Astrocyte of the cerebellum (primary cell): ENCODE measurements at places on chromosomes 1 and 21.

GRCh38 chr1:210940081-210940617 is 193.8 kb downstream of the KCNH1 start:
- no peak for DNase-seq

- no peak for DNase-seq
Measured at GRCh38 chr1:228034954-228035837, 28.4 kb downstream of the WNT3A start.

DNA sequence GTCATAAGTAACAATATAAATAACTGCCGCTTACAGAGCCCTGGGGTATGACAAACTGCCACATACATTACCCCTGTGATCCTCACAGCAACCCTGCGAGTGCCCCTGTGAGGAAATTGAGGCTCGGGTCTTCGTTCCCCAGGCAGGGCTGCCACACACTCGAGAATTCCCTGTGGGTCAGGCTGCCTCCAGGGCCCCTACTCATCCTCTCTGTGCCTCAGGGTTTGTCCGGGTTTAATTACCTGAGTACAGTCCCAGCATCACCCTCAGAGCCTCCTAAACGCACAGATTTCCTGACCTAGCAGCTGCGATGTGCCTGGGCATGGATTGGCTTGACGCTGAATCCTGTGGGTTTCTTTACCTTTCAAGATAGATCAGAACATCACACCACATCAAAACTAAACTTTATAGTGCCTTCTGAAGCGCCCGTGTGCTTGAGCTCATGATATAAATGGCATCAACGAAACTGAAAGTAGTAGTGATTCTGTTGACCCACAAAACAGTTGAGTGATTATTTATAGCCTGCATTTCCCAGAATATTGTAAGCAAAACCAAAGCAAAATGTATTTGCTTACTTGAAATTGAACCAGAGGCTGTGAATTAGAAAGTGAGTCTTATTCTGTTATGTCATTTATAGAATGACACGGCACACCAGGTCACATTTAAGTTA is 14.0 kb downstream of the SLC37A1 start:
- no peak for DNase-seq

DNA sequence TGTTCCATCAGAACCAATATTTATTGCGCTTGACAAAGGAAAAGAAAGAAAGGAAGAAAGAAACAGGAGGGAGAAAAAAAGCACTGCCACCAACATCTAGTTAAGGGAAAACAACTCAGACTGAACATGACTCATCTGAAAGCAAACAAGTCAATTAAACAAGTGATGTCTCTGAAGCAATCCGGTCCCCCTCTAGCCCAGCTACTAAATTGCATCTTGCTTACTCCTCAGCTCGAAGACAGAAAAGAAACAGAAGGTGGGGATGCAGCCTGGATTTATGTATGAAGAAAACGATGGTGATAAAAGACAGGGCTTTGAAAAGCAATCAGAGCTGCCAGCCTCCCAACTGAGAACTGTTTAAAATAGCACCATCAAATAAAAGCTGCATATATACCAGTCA is 188.2 kb downstream of the OMA1 start:
- DNase-seq, result no peak

- DNase-seq, result no peak
Measured at GRCh38 chr1:86756062-86756406, 51.7 kb downstream of the SH3GLB1 start.

- no peak for DNase-seq
Measured at GRCh38 chr21:36205962-36206361, 49.3 kb downstream of the DOP1B start.

- DNase-seq, result no peak
Measured at GRCh38 chr1:96030312-96030711, 691.3 kb upstream of the PTBP2 start.

- no peak for DNase-seq
Measured at GRCh38 chr1:225692517-225692879, 39.6 kb upstream of the ENAH start.

- no peak for DNase-seq
Measured at GRCh38 chr1:62438163-62438562, 1.3 kb downstream of the USP1 start.

- DNase-seq, result peak; percentile 71
Measured at GRCh38 chr1:60171801-60172200, 98.2 kb upstream of the C1orf87 start.

GRCh38 chr1:116289193-116289592 is 83.9 kb upstream of the ATP1A1 start:
- DNase-seq, result no peak

GRCh38 chr1:15399710-15400109 is 10.0 kb upstream of the EFHD2 start:
- no peak for DNase-seq

DNA sequence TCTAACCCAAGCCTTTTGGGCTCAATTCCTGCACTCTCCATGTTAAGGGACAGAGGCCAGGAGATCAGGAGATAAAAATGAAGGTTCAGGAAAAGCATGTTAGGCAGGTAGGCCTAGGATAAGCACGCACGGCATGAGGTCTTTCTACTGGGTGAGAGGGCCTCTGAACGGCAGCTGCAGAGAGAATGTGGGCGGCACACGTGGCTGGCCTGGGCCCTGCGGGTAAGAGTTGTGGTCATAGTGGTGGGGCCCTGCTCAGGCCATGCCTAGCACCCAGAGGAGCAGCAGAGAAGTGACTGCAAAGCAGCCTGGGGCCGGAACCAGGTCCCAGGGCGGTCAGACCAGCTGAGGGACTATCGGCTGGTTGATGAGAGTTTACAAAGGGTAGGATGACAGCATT is 7.5 kb upstream of the FOXO6 start:
- no peak for DNase-seq

GRCh38 chr1:118113261-118113660 is 71.8 kb downstream of the SPAG17 start:
- DNase-seq, result no peak

GRCh38 chr1:223430236-223430635 is 37.0 kb downstream of the CCDC185 start:
- no peak for DNase-seq
